ENCODE measurements at places on chromosomes 3 and 15.

GRCh38 chr3:123302961-123303360 lies 101.2 kb downstream of the SEC22A start:
- DNase-seq, result no peak

GRCh38 chr15:60916679-60917460 lies 312.2 kb downstream of the RORA start:
- DNase-seq, result peak; percentile 82

GRCh38 chr3:59280113-59280512 lies 230.3 kb upstream of the CFAP20DC start:
- no peak for DNase-seq

DNA sequence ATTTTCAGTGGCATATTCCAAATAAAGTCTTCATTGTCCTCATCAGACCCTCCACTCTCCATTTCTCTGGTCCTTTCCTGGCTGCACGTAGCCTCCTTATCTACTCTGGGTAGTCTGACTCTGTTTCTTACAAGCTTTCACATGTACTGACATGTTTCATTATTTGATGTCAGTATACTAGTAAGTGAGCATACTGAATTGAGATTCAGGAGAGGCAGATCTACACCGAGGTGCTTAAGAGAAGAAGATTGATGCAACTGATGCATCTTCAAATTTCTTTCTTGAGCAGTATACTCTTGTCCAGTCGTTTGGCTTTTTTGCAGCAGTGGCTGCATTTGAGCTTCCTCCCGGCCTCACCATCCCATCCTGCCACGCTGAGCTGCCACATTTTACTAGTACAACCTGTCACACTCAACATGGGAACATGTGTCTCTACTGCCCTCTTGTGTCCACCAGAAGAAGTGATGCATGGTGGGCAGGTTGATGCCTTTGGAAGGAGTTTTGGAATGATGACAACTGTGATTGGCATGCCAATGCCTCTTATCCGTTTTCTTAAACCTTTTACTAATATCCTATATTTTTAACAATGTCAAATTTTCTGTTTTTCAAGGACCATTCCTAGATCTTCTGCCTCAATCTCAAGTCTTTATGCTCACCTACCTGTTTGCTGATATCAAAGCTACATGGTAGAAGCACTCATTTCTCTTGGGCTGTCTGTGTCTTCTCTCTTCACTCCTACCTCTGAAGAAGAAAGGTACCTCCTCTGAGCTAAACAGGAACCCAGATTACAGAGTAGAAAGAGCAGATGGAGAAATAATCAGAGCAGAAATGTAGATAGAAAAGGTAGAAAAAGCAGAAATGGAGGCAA lies 38.7 kb downstream of the GUCA1C start:
- DNase-seq, result peak; percentile 13

DNA sequence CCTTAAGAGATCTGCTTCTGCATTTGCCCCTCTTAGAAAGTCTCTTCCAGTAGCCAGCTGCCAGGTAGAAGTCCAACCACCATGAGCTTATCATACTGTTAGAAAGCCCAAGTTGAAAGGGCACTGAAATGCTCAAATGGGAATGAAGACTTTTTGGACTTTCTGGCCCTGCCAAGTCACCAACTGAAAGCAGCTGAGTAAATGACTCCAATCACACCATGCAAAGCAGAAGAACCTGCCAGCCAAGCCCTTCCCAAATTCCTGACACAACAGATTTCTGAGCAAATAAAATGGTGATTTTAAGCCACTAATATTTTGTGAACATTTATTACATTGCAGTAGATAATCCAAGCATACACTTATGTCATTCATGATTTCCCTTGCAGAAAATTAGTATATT lies 2.1 kb upstream of the CMTM8 start:
- DNase-seq, result no peak

GRCh38 chr3:125213364-125213755 lies 812 bp upstream of the SLC12A8 start:
- no peak for DNase-seq

DNA sequence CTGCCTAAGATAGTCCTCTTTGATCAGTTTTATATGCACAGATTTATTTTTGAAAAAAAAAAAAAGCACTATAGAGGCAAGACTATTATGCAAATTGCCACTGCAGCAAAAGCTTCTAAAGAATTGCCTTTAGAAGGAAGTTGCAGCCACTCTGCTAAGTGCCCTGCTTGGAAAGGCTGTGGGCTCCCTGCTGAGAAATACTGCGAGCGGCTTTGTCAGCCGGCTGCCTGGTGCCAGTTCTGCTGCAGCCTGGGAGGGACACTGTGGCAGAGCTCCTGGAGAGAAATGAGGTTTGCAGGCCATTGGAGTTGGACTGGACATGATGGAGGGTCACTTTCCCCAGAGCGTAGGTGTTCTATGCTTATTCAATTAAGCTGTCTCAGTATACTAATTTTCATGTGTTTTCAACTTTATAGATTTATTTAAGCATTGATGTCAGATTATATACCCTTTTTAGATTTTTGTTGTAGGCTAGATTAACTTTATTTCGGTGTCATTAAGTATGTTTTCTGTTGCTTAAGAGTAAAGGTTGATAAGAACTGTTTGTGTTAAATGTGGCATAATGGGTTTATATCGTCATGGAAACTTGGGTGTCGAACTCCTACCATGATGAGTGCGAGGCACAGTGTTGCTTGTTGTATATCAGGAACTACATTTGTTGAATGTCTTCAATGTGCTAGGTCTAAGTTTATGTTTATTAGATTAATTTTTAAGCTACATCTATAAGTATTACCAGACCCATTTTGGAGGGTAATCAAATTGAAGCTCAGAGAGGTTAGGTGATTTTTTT lies 6.6 kb downstream of the MAP2K5 start:
- DNase-seq, result no peak

DNA sequence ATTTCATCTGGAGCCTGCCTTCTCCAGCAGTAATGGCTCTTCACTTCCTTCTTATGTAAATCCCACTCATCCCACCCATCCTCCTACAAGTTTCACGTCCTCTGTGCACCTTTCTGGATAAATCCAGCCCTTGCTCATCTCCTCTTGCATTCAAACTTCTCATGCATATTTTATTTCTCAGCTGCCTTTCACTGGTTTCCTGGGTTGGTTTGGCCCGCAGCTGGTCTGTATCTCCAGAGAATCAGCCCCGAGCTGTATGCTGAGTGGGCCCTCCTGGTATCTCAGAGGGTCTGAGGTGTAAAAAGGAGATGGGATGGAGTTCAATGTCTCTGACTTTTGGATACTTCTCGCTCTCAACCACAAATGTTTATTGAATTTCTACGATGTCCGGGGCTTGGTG lies 248.6 kb upstream of the FEZF2 start:
- DNase-seq, result no peak

GRCh38 chr3:126345231-126345630 lies 12.0 kb downstream of the KLF15 start:
- DNase-seq, result no peak

- DNase-seq, result no peak
These were observed 443.5 kb downstream of the OTOL1 start for GRCh38 chr3:161939918-161940620.

DNA sequence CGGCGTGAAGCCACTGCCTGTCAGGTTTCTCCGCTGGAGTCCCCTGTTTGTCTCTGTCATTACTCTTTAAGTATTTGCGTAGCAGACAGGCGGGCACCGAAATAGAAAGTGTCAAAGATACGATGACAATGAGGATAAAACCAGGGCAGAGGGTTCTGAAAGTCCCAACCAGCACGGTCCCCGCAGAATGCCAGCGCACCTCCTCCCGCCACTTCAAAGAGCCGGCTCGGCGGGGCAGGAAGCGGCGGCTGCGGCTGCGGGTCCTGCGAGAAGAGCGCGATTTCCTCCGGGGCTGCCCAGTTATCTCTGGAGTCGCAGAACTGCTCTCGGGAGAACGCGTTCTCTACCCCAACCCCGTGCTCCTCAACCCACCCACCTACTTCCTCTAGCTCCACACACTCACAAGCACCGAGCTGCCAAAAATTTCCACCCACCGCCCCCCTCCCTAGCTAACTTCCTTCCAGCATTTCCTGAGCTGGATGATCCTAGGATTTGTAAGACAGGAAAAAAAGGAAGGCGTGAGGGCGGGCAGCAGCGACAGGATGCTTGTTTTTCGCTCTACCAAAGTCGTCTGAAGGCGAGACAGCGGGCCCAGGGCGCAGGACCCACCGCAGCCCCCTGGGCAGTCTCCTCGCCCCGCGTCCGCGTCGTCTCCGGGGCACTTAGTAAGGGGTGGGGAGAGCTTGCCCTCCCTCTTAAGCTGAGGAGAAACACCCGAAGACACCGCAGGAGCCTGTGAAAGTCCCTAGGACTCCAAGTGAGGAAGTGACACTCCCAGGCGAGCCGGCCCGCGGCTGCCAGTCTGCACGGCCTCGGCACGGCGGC lies at the start of gene ARHGAP31:
TSS of gene ARHGAP31 (plus strand) at position 513 of the 825 bp plus-strand sequence. CDS start 522 bp downstream, outside the sequence.
- DNase-seq, result peak; percentile 71

DNA sequence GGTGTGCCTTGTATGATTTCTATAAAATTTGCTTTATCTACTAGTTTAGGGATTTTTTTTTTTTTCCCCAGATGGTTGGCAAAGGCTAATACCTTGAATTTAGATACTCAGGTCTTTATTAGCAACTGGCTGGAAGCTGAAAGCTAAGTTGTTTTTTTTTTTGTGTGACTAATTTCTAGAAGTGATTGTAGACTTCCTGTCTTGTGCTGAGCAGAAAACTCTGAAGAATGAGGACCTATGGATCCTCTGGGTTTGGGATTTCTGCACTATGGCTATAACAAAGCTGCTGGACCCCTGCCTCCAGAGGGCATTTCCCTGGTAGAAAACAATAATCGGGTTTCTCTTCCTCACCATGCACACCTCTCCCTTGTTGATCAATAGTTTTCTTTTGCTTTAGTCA lies 10.0 kb downstream of the ARIH2 start:
- no peak for DNase-seq

DNA sequence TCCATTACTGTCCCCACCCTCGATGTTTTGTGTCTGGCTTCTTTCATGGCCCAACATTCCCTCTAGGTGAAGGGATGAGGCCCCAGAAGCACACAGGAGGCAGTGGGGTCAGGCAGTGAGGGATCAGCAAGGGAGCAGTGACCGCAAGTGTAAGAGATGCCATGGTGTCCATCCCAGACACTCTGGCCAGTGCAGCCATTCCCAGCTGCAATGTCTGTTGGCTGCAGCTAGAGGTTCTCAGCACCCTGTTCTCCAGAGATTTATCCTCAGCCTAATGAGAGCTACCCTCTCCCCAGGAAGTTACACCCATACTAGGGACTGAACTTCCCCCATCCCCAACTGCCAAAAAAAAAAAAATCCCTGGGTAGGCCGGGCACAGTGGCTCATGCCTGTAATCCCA lies 40.2 kb downstream of the TRANK1 start:
- no peak for DNase-seq

- DNase-seq, result no peak
These were observed 325.0 kb downstream of the CGGBP1 start for GRCh38 chr3:87733671-87734367.

DNA sequence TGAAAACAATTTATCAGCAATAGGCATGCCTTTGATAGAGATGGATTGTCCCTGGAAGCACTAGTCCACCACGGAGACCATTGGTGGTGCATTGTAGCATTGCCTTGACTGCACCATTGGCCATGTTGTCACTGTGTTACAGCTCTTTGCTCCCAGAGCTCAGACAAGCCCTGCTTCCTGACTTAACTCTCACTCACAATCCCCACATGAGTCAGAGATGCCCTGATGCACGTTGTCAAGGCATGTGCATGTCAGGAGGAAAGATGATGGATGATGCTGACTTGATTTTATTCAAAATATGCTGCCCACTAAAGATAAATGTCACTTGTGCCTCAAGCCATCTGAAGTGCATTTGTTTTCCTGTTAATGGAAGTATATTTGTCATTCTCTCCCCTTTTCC lies 266.1 kb downstream of the ARRDC4 start:
- no peak for DNase-seq

- no peak for DNase-seq
These were observed 296.0 kb downstream of the NAALADL2 start for GRCh38 chr3:175155172-175155571.

DNA sequence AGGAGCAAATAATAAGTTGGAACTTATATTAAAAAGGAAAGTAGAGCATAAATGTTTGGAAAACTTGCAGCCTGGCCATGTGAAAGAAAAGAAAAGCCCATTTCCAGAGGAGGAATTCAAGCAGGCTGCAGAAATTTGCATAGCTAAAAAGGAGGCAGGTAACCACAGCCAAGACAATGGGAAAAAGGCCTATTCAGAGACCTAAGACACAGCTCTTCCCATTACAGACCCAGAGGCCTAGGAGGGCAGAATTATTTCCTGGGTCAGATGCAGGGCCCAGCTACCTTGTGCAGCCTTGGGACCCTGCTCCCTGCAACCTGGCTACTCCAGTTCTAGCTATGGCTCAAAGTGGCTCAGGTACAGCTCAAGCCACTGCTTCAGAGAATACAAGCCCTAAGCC lies 234.6 kb upstream of the BCHE start:
- no peak for DNase-seq

DNA sequence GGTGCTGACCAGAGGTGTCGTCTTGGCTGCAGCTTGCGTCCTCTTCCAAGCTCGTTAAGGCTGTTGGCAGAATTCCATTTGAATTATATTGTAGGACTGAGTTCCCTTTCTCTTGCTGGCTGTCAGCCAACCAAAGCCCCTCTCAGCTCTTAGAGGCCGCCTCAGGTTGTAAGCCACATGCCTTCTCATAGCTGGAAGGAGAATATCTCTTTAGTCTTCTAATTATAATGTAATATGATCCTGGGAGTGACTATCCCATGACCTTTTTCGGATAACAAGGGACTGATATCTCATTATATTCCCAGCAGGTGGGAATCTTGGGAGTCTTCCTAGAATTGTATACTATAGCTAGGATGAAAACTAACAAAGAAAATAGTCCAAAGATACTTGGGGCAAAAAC lies 4.8 kb downstream of the SCG5 start:
- DNase-seq, result no peak

GRCh38 chr3:108820586-108820985 lies 2.0 kb upstream of the TRAT1 start:
- no peak for DNase-seq

DNA sequence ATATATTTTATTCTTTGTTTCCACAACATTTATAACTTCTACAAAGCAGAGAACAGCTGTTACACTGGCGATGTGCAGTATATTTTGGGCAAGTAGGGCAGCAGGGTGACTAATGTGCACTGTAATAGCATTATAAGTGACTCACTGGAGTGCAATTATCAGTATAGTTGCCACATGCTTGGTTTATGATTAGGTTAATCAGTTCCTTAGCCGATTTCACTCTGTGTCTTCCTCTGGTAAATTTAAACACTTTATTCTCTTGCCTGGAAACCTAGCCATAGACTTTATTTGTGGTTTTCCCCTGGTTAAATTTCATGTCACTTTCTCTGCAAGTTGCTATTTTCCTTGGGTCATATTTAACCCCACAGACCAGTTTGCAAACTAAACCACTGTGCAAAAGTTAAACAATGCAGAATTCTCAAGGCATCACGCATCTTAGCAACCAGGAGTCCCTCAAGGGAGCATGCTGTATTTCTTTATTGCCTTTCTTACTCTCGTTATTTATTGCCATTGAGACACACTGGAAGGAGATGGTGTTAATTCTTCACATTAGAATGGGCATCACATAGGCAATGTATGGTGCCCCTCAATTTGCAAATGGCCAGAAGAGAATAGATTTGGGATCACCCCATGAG lies 690.2 kb upstream of the DPPA4 start:
- no peak for DNase-seq

GRCh38 chr15:64341961-64342360 lies 14.0 kb downstream of the CSNK1G1 start:
- DNase-seq, result no peak
